ENCODE measurements at places on chromosomes 7 and 10. TPM values are rescaled to one million over a fixed set of nuclear protein-coding genes. Genes with fewer than 3 reads are reported as not detected.

GRCh38 chr7:12653518-12653917 is 33.9 kb upstream of the ARL4A start:
- no peak for DNase-seq

DNA sequence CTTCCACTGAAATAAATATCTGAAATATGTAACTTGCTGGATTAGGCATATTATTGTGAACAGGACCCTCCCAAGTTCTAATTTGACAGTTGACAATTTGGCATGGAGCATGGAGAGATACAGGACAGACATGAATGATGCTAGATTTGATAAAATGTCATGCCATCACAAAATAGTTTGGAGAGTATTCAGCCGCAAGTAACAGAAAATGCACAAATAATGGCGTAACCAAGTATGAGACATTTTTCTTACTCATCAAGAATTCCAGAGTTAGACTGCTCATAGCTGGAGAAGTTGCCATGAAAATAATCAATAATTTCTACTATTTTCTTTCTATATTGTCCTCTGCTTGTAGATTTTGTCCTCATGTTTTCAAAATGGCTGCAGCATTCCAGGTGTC is 45.5 kb upstream of the GPAM start:
- DNase-seq: no peak

DNA sequence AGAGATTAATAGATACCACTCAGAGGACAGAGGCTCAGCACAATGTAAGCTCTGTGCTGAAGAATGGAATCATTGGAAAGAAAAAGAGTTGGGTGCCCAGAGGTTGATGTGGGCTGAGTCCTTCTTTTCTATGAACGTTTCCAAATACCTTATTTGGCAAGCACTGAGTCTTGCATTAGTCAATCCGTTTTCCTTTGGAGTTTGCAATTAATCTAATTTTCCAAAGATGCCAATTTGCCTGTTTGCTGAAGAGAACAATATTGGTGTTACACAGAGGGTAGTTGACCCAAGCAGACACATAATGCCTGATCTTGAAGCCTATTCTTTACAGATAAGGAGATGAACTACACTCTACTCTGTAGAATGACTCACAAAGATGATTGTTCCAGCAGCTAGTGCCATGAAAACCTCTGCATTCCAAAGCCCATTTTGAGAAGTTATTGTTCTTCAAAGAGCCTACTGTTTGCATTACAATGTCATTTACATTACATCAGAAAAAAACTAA is 55.4 kb upstream of the MET start:
- DNase-seq: no peak

DNA sequence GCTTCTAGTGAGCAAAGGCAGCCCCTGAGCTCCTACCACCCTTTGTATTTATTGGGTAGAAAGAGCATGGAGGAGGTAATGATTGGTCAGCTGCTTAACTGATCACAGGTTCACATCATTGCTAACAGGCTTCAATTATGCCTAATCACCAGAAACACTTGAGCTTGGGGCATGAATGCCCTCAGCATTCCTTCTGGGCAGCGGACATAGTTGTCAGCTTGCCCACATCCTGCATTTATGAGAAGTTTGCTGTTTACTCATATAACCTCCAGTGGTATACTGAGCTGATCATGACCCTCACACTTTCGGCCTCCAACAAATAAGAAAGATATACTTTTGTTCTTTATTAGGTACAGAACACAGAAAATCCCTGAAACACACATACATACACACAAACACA is 140.3 kb upstream of the ODAD2 start:
- no peak for DNase-seq

DNA sequence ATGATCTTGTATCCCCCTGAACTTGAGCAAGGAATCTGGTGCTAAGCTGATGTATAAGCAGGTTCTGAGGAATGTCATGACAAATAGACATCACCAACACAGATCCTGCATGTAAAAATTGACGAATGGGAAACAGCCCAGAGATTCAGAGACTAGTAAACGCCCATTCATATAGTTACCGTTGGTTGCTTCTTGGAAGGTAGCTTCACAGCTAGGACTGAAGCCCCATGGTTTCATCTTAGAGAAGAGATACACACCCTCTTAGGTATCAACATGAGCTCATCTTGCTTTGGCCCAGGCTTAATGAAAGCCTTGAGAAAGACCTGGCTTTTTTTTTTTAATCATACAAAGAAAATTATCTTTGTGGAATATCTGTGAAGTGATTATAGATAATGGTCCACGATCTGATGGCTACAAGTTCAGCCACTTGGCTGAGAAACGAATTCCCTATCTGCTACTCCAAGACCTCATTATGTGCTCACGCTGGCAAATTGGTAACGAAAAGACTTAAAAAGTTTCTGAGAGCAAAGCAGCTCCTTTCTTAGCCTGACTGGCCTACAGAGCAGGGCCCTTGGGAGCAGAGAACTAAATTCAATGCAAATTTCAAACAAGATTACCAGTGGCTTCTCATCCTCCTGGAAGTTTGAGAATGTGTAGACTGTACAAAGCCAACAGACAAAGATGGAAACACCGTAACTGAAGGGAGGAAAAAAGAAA is 181.1 kb downstream of the NRP1 start:
- no peak for DNase-seq

DNA sequence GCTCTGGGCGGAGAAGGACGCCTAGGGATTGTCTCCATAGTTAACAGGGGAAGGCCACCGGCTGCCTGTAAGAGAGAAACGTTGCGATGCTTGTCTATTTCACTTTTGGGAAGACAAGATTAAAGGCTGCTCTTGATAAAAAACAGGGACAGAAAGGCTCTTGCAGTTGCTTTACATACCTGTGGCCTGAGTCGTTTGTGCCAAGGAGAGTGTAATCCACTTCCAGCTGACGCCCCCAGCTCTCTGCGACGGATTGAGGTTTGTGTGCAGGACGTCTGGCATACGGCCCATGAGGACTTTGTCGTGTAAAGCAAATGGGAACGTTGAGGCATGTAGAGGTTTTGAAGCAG is 1.1 kb downstream of the MAP3K8 start:
- DNase-seq: no peak

DNA sequence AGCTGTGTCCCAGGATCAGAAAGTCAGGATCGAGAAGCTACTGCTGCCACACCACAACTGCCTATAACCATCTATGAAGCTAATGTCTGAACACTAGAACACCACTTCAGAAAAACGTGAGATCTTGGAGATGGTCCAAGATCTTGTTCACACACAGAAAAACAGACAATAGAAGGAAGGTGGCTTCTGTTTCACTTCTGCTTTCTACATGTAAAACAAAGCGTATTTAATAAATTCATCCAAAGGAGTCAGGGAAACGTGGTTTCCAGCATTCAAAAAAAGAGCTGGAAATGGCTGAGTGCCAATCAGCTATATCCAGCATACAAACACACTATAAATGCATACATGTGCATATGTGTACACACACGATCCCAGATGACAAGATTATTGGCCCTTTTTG is 70.2 kb upstream of the CCDC71L start:
- no peak for DNase-seq

DNA sequence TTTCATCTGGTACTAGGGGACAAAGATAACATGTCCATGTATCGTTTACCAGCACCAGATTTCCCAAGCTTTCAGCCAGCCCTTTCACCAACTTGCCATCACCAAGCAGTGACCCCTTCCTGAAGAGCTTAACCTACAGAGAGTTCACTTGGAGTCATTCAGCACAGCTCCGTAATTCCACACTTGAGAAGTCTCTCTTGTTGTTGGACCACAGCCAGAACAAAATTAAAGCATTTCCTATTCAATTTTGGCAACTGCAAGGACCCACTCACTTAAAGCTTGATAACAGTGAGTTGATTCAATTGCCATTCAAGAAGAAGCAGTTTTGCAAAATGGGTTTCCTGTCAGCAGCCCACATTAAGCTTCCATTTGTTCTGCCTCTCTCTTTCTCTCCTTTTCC is 88.5 kb upstream of the LRRTM3 start:
- DNase-seq: no peak

GRCh38 chr10:132571650-132572544 is 34.3 kb downstream of the INPP5A start:
- peak; percentile 67 for DNase-seq

- no peak for DNase-seq
Observed at GRCh38 chr10:49509771-49510303, 29.1 kb downstream of the ERCC6 start.

GRCh38 chr7:54663186-54663585 is 95.8 kb downstream of the SEC61G start:
- DNase-seq: no peak

- no peak for DNase-seq
Observed at GRCh38 chr10:119749455-119749854, 23.6 kb downstream of the INPP5F start.

- DNase-seq: peak; percentile 95
Observed at GRCh38 chr10:133274751-133275683, 1.7 kb downstream of the ADAM8 start.

- DNase-seq: no peak
Observed at GRCh38 chr10:125720002-125720382, 483 bp downstream of the EDRF1 start.

- no peak for DNase-seq
Observed at GRCh38 chr10:113917636-113918035, 63.2 kb downstream of the NHLRC2 start.

GRCh38 chr10:78931321-78932053 is 137.3 kb upstream of the ZMIZ1 start:
- DNase-seq: no peak

- no peak for DNase-seq
Observed at GRCh38 chr10:37758074-37758473, 99.3 kb downstream of the ZNF248 start.

DNA sequence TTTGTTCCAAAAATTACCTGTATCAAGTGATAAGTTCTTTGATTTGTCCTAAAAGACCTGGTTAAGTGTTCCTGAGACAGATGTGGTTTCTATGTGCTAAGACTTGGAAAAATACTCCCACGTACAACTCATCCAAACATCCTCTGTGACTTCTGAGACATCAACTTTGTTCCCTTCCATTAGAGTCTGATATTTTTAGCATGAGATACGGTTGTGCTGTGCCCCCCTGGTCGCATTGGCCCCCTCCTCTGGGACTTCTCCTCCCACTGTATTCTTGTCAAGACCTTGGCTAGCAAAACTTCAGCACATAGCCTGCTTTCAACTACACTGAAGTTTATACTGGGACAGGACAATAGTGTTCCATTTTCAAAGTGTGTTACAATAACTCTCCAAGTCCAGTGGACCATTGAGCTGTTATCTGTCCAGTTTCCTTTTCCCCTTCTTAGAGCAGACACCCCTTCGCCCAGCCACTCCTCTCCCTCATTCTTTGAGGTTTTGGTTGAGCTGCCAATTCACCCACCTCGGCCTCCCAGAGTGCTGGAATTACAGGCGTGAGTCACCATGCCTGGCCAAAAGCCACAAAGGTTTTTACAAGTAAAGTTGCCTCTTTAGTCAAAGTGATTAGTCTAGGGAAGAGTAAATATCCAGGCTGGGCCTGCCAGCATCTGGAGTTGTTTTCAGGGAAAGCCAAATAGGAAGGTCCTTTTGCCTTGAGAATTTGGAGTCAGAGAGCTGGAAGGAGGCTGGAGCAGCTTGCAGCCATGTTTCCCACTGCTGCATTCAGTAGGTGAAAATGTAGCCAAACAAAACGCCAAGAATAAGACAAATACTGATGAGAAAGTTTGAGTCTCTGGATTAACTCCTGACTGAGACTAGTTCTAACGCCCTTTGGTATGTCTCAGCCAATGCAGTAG is 17.8 kb upstream of the PDLIM1 start:
- no peak for DNase-seq

DNA sequence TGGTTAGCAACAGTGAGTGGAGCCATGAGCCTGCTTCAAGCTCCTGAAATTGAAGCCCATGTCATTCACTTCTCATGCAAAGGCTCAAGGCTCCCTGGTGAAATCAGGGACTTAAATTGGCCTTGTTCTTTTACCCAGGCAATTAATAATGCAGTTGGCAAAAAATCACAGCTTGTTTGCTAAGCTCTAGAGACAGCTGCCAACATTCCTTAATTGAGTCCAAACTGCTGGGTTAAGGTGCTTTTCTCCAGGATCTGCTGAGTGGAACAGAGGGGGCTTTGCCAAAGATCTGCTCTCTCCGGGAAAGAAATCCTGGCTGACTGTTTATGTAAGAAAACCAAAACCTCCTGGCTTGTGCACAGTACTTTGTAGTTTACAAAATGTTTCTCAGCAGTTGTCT is 257.6 kb upstream of the GHITM start:
- no peak for DNase-seq

- DNase-seq: no peak
Observed at GRCh38 chr7:152909683-152910544, 150.4 kb downstream of the ACTR3B start.

DNA sequence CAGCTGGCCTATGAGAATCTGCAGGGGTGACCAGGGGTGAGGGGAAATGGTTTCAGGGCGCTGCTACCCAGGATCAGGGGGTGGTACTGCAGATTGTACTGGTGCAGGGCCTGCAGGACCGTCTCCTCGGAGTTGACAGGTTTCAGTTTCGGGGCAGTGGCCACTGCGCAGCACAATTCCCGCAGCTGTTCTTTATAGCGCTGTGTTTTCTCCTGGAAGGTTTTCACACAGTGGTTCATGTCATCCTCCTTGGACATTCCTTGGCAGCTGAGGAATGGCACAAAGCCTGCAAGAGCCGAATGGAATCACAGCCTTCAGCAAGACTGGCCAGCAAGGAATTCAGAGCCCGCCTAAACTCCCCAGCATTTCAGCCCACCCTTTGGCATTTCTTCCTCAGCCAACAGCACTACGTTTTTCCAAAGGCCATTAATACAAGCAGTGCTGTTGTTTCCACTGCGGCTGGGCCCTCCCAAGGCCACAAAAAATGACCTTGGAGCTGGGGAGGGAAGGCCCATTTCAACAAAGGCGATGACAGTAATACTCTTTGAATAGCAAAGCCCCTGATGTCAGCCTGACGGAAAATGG is 44.9 kb downstream of the PNLIPRP2 start:
- DNase-seq: no peak

GRCh38 chr10:113959383-113959760 is 84.3 kb upstream of the ADRB1 start:
- no peak for DNase-seq

GRCh38 chr10:110174201-110174600 is 33.2 kb upstream of the MXI1 start:
- DNase-seq: no peak

DNA sequence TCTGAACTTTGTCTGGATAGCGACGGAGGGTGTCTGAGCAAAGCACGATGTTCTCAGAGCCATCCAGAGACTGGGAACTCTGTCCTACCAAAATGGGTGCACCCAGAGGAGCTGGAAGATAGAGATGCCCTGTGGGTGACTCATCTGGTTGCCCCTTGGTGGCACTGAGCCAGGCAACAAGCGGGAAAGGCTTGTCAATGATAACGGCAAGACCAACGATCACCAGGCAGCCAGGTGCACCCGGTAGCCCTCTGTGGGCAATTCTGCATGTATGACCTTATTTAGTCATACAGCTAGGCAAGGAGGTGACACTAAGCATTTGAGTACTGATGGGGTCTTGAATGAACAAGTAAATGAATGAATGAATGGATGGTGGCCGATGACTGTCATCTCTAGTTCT is 2.8 kb upstream of the ELN start:
- DNase-seq: no peak

The TMEM196 gene
- not detected for total RNA-seq

The SORBS1 gene
- total RNA-seq: 3.9 TPM

The MINPP1 gene
- 0.64 TPM for total RNA-seq

The BTBD16 gene
- total RNA-seq: not detected

The PGAM1 gene
- total RNA-seq: 56.8 TPM

The MBL2 gene
- total RNA-seq: not detected

The VPS37D gene
- total RNA-seq: 1.3 TPM

The TRRAP gene
- 39.8 TPM for total RNA-seq

The GRM3 gene
- total RNA-seq: not detected

The MICALL2 gene
- total RNA-seq: 2.1 TPM

The TIAL1 gene
- 172 TPM for total RNA-seq

The SLC13A1 gene
- total RNA-seq: not detected

The SHH gene
- not detected for total RNA-seq

The AHCYL2 gene
- 5.8 TPM for total RNA-seq

The ORC5 gene
- total RNA-seq: 11.3 TPM

The FBXO24 gene
- 0.30 TPM for total RNA-seq
